ENCODE measurements at places on chromosomes 4 and X.

GRCh38 chrX:100652266-100652665 lies 8.3 kb downstream of the SRPX2 start:
- DNase-seq, result no peak

DNA sequence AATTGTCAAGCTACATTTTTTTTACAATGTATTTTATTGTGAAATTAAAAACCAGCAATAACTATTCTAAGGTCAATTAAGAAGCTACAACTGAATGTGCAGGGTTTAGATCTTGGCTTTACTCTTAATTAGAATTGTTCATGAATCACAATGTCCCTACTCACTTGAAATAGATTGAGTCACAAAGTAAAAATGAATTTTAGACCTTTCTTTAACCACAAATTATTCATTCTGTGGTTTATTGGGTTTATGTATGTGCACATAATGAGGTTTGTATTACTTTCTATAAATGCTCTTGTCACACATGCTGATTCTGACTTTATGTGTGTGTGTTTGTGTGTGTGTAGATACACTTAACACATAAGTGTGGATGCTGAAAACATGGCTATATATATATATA lies 647.0 kb upstream of the AADAT start:
- DNase-seq, result no peak

GRCh38 chr4:109990261-109991257 lies 77.9 kb downstream of the EGF start:
- no peak for DNase-seq

DNA sequence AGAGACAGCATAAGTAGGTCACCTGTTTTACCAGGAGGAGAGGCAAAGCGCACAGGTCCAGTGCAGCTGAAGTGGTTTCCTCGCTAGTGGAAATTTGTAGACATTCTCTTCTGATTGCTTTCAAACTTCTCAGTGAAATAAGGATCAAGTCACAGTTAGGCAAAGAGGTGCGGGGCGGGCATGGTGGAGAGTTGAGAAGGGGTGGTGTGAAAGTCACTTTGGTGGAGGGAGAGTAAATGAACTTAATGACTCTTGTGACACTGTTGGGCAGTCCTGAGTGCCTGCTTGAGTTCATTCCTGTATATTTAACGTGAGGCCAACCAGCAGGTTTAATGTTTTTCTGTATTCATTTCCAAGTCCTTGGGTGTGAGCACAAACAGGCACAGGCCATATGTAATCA lies 235.6 kb downstream of the TRIML1 start:
- no peak for DNase-seq

Data from ecto neural progenitor cell (in vitro differentiated cells).